ENCODE measurements at places on chromosomes 3 and 15.
A peak's percentile ranks its signal among the peaks of the same experiment; 100 is the strongest.

GRCh38 chr3:107284612-107285011 lies 92.6 kb upstream of the CCDC54 start:
- DNase-seq = peak; percentile 32

GRCh38 chr3:4351164-4351855 lies 48.1 kb downstream of the SETMAR start:
- no peak for DNase-seq

DNA sequence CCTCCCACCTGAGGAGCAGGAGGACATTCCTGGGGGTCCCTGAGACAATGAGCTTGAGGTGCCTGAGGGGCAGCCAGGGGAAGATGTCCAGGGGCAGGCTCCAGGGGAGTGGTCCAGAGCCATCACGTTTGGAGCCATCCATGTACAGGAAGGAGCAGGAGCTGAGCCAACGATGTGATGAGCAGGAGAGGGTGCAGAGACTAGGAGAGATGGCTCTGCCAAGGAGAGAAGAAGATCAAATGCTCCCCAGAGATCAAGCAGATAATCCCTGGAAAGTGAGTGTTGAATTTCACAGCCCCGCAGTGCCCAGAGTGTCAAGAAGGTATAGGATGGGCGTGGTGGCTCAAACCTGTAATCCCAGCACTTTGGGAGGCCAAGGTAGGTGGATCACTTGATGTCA lies 97.8 kb upstream of the HERC1 start:
- no peak for DNase-seq

- no peak for DNase-seq
These were observed 10.6 kb downstream of the GOLGA6L2 start for GRCh38 chr15:23436421-23436820.

DNA sequence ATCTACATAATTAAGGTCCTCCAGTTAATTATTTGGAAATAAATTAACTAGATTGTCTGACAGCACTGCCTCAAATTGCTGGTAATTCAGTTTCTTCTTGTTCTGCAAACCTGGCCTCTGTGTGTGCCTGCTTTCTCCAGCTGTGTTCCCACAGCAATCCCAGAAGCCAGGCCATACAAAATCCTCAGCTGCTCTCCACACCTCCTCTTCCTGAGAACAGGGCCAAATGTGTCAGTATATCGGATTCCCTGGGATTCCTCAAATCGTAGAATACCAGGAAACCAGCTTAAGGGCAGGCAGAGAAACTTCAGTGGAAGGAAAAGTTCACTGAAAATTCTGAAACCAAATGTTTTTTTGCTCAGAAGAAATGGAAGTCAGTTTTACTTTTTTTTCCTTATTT lies 261.4 kb downstream of the ZMAT3 start:
- no peak for DNase-seq

GRCh38 chr3:19190602-19191001 lies 42.3 kb downstream of the KCNH8 start:
- no peak for DNase-seq

GRCh38 chr15:60493166-60493565 lies 14.2 kb upstream of the ICE2 start:
- DNase-seq = no peak

DNA sequence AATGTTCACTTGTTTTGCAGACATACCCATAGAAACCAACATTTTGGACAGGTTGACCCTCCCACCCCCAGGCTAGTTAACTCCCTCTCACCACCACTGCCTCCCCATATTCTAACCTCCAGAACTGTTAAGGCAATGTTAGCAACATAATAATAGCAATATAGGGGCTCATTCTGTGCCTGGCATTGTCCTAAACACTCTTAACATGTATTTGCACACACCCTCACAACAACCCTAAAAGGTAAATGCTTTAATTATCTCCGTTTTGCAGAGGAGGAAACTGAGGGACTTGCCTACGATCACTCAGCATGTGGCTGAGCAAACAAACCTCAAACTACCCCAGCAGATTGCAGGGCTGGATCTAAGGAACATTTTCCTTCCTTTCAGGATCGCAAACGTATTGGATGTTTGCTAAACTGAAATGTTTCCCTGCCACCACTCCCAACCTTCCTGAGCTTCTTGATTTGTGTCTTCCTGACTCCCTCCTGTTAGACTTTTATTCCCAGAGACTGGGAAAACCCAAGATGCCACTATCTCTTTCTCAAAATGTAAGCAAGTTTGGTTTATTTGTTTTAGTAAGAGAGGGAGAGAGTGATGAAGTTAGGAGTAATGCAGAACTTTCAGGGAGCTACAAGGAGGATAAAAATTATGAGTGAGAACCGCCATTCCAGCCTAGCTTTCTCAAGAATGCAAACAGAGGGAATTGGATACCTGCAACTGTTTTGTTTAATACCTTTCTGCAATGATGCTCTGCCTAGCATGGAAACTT lies 1.3 kb downstream of the SCG5 start:
- no peak for DNase-seq

DNA sequence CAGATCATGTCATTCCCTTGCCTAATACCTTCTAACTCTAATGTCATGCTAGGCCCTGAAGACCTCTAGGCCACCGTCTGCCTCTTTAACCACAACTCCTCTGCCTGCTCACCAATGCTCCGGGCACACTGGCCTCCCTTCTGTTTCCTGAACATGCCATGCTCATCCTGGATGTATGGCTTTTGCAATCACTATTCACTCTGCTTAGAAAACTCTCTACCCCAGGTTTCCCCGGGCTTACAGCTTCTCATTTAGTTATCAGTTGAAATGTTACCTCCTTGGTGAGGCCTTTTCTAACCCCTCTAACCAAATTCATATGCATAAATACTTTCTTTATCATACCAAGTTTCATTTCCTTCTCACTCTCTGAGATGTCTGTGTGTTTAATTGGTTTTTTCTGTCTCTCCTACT lies 727.8 kb upstream of the CFAP20DC start:
- DNase-seq = no peak

DNA sequence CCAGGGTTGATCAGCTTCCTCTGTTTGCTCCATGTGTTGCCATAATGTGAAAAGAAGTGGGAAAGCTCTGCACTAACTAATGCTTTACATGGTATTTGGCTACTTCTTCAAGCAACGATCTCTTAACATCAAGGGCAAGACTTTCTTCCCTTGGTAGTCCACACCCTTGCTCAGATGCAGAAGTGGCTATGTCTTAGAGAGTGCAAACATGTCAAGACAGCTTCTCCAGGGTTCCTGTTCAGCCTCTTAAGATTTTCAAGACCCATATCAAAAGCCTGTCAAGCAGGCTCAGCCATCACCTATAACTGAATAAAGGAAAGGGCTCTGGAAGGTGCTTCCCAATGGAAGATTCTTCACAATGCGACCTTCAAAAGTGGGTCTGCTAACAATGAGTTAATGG lies 64.8 kb upstream of the CSTA start:
- DNase-seq = no peak

DNA sequence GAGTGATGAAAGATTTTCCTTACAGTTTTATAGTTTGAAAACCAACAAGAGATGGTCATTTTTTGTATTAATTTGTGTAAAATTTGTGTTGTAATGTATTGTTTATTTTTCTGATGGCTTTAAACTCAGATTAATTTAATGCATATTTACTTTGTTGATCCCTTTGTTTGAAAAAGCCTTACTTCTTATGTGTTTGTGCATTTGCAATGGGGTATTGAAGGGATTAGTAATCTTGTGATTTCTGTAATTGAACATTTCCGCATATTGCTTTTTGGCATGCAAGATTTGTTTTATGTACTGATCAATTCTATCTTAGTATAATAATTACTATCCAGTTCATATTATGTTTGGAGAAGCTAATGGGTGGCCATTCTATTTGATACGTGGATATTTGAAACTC lies 98.4 kb upstream of the ROBO1 start:
- DNase-seq = no peak

DNA sequence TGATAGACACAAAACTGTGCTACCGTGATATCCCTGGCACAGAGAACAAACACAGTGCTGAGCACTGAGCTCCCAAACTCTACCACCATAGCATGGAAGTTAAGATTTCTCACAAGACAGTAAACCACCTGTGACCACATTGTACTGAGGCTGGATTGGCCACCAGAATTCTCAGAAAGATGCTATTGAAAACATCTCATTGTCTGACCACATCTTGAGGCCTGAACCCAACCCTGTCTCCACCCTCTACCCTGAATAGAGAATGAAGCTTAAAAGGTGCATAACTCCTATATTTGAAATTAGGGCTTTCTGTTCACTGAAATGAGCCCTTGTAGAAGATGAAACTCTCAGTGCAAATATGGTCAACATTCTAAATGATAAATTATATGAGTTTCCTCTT lies 281.3 kb upstream of the NPAP1 start:
- DNase-seq = no peak

GRCh38 chr3:16300307-16300706 lies 35.3 kb downstream of the OXNAD1 start:
- DNase-seq = no peak

DNA sequence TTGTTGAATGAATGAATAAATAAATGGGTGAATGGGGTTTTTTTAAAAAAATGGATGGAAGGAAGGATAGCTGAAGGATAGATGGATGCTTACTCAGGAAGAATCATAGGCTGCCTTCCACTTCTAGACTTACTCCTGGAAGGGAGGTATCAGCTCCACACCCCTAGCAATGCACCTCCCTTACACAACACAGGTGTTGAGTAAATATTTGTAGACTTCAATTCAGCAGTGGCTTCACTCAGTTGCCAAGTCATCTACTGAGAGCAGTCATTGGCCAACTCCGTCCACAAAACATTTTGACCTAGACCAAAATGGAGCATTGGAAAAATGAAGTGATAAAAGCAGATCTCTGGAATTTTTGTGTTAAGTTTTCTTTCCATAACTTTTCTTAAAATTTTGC lies 65.5 kb upstream of the ST8SIA2 start:
- DNase-seq = no peak

- no peak for DNase-seq
These were observed 4.1 kb upstream of the MYO1E start for GRCh38 chr15:59376733-59377132.

DNA sequence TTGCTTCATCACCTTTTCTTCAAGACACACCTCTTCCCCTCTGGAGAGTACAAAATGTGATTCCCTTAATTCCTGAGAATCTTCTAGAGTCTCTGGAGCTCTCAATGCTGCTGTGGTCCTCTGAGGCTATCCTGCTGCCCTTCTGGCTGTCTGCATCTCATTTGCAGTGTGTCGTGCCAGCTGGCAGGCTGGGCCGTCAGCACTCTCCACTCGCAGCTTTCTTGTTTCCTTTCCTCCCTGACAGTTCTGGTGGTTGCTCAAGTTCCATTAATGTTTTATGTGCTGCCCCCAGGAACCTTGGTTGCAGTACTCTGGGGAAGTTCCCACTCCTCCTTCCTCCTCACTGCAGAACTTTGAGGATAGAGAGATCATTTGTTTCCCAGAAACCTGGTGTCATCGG lies 210.8 kb upstream of the ROPN1 start:
- no peak for DNase-seq

- DNase-seq = no peak
These were observed 11.1 kb downstream of the RAD51 start for GRCh38 chr15:40706121-40706520.

DNA sequence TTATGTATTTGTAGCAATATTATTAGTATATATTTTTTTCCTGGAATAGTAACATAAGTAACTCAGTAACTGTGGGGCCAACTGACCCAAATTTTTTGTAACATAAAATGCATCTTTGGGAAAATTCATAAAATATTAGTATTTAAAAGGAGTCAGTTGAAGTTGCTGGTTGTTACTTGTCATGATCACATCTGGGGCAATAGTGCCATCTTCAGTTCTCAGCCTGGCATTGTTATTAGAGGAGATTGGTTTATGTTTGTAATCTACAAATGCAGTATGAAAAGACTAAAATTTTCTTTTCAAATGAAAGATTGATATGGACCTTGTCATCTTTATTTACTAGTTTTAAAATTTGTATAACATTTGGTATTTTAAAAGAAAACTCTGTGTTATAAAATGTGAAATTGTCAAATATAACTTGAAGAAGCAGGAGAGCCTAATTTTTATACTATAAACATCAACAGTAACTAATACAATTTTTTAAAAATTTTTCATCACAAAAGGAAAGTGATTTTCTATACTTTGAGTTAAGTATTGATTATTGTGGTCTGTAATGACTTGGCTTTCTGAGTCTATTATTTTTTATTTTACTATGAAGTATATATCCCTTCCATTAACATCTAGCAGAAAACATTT lies 38.8 kb upstream of the MLF1 start:
- peak; percentile 28 for DNase-seq

- DNase-seq = peak; percentile 98
These were observed 39.9 kb downstream of the SMAD3 start for GRCh38 chr15:67105065-67105951.

DNA sequence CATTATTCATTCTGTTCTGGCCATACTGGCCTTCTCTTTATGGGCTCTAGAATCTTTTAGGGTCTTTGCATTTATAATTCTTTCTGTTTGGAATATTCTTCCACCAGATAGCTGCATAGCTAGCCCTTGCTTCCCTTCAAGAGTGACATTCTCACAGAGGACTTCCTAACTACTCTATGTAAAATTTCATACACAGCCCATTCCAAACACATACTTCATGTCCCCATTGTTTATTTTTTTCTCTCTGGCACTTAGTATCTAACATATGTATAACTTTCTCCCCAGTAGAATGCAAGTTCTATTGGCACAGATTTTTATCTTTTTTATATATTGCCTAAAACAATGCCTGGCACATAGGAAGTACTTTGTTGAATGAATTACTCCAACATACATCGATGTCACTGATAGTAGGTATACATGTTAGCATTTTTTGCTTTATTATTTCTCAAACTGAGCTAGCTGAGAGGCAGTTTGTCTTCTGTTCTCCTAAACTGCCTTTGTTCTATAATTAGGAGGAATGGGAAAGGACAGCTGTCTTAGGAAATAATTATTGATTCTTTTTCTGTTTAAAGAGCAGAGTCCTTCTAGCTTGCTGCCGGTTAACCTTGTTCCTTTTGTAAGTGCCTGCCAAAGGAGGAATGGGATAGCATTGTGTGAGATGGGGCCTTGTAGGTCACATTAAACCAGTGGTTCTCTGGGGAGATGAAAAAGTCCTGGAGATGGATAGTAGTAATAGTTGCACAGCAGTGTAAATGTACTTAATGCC lies 7.9 kb downstream of the FAM162A start:
- peak; percentile 6 for DNase-seq

GRCh38 chr3:85360742-85361387 lies 402.1 kb downstream of the CADM2 start:
- peak; percentile 1 for DNase-seq

DNA sequence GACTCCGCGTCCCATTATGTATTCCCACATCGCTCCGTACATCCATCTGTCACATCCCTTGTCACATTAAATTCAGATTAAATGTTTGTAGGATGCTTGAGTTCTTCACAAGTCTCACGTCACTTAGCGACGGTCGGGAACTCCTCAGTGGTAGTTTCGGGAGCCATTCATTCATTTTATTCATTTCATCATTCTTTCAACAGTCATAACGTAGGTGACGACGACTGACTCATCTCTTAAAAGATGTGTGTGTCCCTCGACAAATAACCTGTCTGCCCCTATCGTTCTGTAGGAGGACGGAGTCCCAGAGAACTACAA lies 272 bp upstream of the SRPRB start:
- no peak for DNase-seq

GRCh38 chr3:32583708-32584107 lies 13.1 kb upstream of the DYNC1LI1 start:
- DNase-seq = peak; percentile 56

- DNase-seq = peak; percentile 56
These were observed 14.4 kb upstream of the TSPAN3 start for GRCh38 chr15:77085297-77085696.

GRCh38 chr3:146598535-146598934 lies 6.6 kb downstream of the PLSCR5 start:
- peak; percentile 74 for DNase-seq

All from foreskin fibroblast (primary cell).